ENCODE measurements at places on chromosomes 7 and 10.

GRCh38 chr10:80274396-80275134, 14.9 kb downstream of the MAT1A start:
- peaks cover 56% of the 10 kb centered on the region for H3K36me3 ChIP-seq
- DNase-seq, result no peak
- no peaks in the 10 kb centered on the region for H3K27me3 ChIP-seq

- H3K27ac ChIP-seq, result no peak overlapping the region
- no peak for DNase-seq
- H3K4me3 ChIP-seq, result no peak overlapping the region
- no peaks in the 10 kb centered on the region for H3K27me3 ChIP-seq
- peaks cover 21% of the 10 kb centered on the region for H3K4me1 ChIP-seq
Observed at GRCh38 chr10:133390597-133391248, 3.2 kb upstream of the MTG1 start.

GRCh38 chr10:132464256-132465192, 67.5 kb downstream of the PWWP2B start:
- H3K4me3 ChIP-seq, result no peak overlapping the region
- no peak for DNase-seq
- H3K36me3 ChIP-seq, result no peaks in the 10 kb centered on the region
- peaks cover 28% of the 10 kb centered on the region for H3K27me3 ChIP-seq
- H3K27ac ChIP-seq, result no peak overlapping the region
- H3K4me1 ChIP-seq, result peaks cover 30% of the 10 kb centered on the region

DNA sequence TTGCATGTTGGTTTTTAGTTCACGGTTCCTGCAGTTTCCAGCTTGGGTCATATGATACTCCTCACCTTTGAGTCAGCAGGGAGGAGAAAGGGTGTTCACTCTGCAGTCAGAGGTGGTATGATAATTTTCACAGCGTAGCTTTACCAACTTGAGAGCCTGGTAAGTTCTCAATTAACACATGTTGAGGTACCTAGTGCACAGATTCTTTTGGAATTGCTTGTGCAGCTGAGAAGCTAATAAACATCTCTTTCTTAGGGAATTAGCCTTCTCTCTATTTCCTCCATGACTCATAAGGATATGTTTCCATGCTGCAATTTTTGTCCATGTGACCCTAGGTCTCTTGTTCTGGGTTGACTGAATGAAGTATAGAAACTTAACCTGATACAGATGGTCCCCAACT, 166.6 kb downstream of the KIF20B start:
- no peaks in the 10 kb centered on the region for H3K27me3 ChIP-seq
- DNase-seq, result no peak
- no peaks in the 10 kb centered on the region for H3K36me3 ChIP-seq
- no peaks in the 10 kb centered on the region for H3K4me1 ChIP-seq

DNA sequence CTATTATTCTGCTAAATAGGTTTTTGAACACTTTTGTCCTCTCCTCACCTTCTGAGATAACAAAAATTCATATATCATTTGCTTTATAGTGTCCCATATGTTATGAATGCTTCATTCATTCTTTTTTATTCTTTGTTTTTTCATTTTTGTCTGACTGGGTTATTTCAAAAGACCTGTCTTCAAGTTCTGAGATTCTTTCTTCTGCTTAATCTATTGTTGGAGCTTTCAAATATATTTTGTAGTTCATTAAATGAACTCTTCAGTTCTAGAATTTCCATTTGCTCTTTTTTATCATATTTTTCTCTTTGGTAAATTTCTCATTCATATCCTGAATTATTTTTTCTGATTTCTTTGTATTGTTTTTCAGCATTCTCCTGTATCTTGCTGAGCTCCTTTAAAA, 53.1 kb upstream of the SCIN start:
- no peak overlapping the region for H3K27ac ChIP-seq
- no peaks in the 10 kb centered on the region for H3K4me1 ChIP-seq
- H3K4me3 ChIP-seq, result no peak overlapping the region
- H3K36me3 ChIP-seq, result no peaks in the 10 kb centered on the region
- no peak for DNase-seq
- H3K27me3 ChIP-seq, result no peaks in the 10 kb centered on the region

- peaks cover 46% of the 10 kb centered on the region for H3K4me1 ChIP-seq
- no peaks in the 10 kb centered on the region for H3K36me3 ChIP-seq
- no peak overlapping the region for H3K27ac ChIP-seq
Observed at GRCh38 chr7:155625557-155625956, 18.9 kb upstream of the RBM33 start.

- H3K27ac ChIP-seq, result no peak overlapping the region
- H3K27me3 ChIP-seq, result no peaks in the 10 kb centered on the region
- DNase-seq, result no peak
- H3K4me1 ChIP-seq, result no peaks in the 10 kb centered on the region
- no peak overlapping the region for H3K4me3 ChIP-seq
Observed at GRCh38 chr10:2703953-2704352, 363.4 kb upstream of the PFKP start.

- peaks cover 31% of the 10 kb centered on the region for H3K4me1 ChIP-seq
- no peak for DNase-seq
- H3K27ac ChIP-seq, result no peak overlapping the region
Observed at GRCh38 chr7:33710608-33711007, 194.7 kb upstream of the BMPER start.

DNA sequence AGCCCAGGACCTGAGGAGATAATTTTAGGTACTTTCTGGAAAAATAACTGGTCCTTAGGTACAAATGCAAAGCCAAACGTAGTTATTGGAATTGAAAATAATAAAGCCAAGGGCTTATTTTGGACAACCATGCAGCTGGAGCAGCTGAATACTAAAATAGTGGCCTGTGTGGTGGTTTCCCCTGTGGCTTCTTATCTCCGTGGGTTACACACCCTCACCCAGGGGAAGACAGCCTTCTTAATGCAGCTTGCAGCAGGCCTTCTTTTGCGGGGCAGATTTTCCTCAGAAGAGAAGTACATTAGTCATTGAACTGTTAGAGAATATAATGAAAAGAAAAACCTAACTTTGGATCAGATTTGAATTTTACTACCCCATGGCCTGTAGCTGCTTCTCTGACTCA, 133.5 kb downstream of the ST7 start:
- DNase-seq, result no peak
- no peaks in the 10 kb centered on the region for H3K36me3 ChIP-seq
- peaks cover 7% of the 10 kb centered on the region for H3K4me1 ChIP-seq

GRCh38 chr7:99699946-99700345, 20.1 kb upstream of the CYP3A5 start:
- H3K4me3 ChIP-seq, result no peak overlapping the region
- H3K27me3 ChIP-seq, result no peaks in the 10 kb centered on the region
- no peak overlapping the region for H3K27ac ChIP-seq

- peak; percentile 92 for DNase-seq
- peaks cover 16% of the 10 kb centered on the region for H3K4me1 ChIP-seq
- H3K27ac ChIP-seq, result no peak overlapping the region
- H3K4me3 ChIP-seq, result no peak overlapping the region
- H3K36me3 ChIP-seq, result no peaks in the 10 kb centered on the region
Observed at GRCh38 chr7:29163854-29164253, 17.5 kb upstream of the CPVL start.

GRCh38 chr7:95467912-95468607, 17.7 kb upstream of the ASB4 start:
- no peak overlapping the region for H3K27ac ChIP-seq
- no peak overlapping the region for H3K4me3 ChIP-seq
- H3K27me3 ChIP-seq, result no peaks in the 10 kb centered on the region
- no peak for DNase-seq
- no peaks in the 10 kb centered on the region for H3K36me3 ChIP-seq

DNA sequence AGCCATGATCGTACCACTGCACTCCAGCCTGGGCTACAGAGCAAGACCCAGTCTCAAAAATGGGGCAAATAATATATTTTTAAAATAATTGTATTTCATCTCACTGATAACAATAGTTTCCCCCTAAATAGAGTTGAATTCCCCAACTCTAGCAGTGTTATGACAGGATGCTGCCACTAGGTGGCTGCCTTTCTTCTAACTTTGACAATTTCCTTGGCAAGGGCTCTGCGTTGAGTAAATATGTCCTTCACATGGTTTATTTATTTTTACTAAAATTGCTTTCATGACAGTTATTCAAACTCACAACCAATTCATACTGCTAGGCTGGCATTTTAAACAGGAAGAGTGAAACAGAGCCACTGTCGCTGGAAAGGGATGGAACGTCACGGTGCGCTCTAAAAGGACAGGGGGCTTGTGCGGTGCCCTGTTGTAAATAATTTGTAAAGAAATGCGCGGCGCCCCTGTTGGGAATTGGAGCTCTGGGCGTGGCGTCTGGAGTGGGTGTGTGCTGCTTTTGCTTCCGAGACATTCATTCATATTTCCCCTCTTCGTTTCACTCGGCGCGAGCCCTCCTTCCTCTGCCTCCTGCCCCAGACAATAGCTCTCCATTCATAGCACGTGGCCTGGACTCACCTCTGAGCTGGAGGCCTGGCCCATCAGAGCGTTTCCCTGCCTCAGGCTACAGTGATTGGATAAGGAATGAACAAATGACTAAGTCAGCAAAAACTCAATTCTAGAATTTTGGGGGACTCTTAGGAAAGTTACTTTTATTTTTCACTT, 20.5 kb upstream of the PITRM1 start:
- peak; percentile 29 for DNase-seq
- H3K4me1 ChIP-seq, result 0 out of 2 replicates have a peak, but pooled peaks cover 4% of the 10 kb centered on the region
- H3K27ac ChIP-seq, result no peak overlapping the region
- H3K4me3 ChIP-seq, result no peak overlapping the region
- H3K27me3 ChIP-seq, result peaks cover 44% of the 10 kb centered on the region
- no peaks in the 10 kb centered on the region for H3K36me3 ChIP-seq

GRCh38 chr7:100465702-100466311, 1.7 kb upstream of the SPACDR start:
- H3K36me3 ChIP-seq, result no peaks in the 10 kb centered on the region
- no peak overlapping the region for H3K4me3 ChIP-seq
- no peak overlapping the region for H3K27ac ChIP-seq
- H3K27me3 ChIP-seq, result peaks cover 2% of the 10 kb centered on the region
- H3K4me1 ChIP-seq, result peaks cover 27% of the 10 kb centered on the region

DNA sequence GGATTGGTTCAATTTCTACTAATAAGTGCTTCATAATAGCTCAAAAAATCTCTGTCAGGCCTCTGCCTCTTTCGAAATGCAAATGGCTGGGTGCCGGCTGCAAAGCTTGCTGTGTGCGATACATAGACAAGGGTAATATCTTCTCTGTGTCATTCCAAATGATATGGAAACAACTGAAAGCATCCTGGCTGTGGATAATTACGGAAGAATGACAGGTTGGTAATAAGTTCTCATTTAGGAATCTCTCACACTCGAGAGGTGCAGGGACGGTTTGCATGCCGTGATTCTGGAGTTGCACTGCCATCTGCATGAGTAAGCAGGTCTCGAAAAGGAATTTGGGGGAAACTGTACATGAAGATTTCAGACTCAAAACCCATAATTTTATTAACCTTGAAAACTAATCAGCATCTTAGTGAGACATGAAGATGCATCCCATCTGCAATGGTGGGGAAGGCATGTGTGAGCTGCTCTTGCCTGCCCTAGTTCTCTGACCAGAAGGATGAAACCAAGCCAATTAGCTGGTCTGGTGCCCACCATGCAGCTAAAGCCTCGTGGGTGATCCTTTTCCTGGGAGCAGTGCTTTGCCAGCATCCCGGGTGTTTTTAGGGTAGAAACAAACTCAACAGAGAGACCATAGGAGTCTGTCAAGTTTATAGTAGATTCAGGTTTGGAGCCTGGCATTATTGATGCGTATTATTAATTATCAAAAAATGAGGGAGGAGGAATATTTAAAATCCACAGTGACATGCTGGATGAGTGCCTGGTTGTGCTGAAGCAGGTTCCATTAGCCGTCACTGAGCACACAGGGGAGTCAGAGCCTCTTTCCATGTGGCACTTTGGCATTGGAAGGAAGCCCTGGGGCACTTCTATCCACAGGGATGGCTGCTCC, 503.6 kb upstream of the MGMT start:
- H3K27ac ChIP-seq, result no peak overlapping the region
- no peak for DNase-seq
- H3K4me3 ChIP-seq, result no peak overlapping the region

DNA sequence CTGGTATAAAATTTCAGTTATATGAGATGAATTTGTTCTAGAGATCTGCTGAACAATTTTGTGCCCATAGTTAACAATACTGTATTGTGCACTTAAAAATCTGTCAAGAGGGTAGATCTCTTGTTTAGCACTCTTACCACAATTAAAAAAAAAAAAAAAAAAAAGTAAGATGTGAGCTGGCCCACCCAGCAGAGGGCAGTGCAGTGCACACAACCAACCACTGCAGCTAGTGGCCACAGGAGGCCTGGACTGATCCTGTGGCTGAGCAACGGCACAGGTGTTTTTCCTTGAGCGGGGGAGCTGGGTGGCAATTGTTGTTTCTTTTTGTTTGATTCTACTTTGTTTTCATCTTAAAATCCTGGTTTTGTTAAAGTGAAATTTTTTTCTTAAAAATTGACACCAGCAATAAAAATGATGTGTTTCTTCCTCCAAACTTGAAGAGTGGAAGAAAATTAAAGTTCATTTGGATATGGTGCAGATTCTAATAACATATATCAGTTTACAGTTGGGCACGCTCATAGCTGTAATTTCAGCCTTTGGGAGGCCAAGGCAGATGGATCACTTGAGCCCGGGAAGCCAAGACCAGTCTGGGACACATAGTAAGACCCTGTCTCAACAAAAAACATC, 171.1 kb upstream of the TBX20 start:
- peaks cover 2% of the 10 kb centered on the region for H3K27me3 ChIP-seq
- no peaks in the 10 kb centered on the region for H3K36me3 ChIP-seq
- peak; percentile 41 for DNase-seq

DNA sequence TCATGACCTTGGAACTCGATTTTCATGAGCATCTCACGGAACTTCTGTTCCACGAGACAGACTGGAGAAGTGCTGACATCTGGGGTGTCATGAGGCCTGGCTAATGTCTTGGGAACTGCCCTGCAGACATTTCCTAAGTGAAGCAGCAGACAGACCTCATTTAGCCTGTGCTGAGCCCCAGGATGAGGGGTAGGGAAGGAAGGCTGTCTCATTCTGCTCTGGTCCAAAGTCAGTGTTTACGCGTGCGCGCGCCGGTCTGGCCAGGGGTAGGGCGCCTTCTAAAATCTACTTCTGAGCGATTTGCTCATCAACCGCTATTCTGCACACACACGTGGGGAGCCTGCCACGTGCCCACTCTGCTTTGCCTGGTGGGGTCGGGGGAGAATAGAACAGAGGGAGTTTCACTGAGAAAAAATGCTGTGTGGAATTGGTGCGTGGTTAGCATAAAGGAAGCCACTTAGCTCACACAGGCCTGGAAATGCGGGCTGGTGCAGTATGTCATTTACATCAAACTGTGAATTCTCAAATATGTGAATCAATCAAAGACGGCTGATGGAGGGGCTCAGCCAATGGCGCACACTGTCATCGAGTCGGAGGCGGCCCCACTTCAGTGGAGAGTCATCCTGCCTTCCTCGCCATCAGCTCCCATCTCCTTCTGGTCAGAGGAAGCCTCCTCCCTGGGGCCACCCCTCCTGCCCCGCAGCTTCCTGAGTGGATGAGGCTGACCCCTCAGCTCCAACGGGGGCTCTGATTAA, 335.1 kb downstream of the ADARB2 start:
- H3K36me3 ChIP-seq, result no peaks in the 10 kb centered on the region
- no peak overlapping the region for H3K4me3 ChIP-seq
- H3K4me1 ChIP-seq, result peaks cover 13% of the 10 kb centered on the region
- peaks cover 80% of the 10 kb centered on the region for H3K27me3 ChIP-seq
